ENCODE measurements at places on chromosomes 2 and 18. TPM values are rescaled to one million over a fixed set of nuclear protein-coding genes. Genes with fewer than 3 reads are reported as not detected.

The PLCD4 gene
- 28.4 TPM for polyA plus RNA-seq

The KATNAL2 gene
- polyA plus RNA-seq: 1.8 TPM

The SFTPB gene
- not detected for polyA plus RNA-seq

The TUBA4B gene
- polyA plus RNA-seq: not detected

The CD8B2 gene
- 1.8 TPM for polyA plus RNA-seq

GRCh38 chr18:3094338-3094684, 81.4 kb upstream of the LPIN2 start:
- no peak for DNase-seq

GRCh38 chr2:217707131-217707611, 295.6 kb downstream of the TNS1 start:
- no peak for DNase-seq

DNA sequence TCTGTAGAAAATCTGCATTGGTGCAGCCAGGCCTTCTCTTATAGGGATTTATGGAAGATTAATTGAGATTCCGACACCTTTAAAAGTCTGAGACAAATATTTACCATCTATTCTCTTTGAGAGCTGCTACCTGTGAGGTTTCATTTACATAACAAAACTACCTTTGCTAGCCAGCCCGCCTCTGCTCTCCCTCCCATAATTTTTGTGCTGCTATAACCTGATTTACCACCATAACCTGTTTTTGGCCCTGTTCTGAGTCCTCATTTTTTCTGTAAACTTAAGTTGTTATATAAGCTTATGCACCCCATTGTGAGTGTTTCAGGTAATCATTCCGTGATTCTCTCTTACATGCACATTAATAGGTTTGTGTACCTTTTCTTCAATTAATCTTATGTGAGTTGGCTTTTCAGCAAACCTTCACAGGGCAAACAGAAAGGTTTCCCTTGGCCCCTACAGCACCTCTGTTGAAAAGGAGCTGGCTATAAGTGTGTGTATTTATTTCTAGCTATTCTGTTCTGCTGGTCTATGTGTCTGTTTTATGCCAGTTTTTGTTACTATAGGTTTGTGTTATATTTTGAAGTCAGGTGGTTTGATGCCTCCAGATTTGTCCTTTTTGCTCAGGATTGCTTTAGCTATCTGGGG, 114.9 kb upstream of the XIRP2 start:
- no peak for DNase-seq

GRCh38 chr2:46299365-46300263, 2.4 kb downstream of the EPAS1 start:
- no peak for DNase-seq

Data from urinary bladder (tissue), 4 donors.